Airway epithelial cell (primary cell): ENCODE measurements at places on chromosomes 6 and 20. TPM values are rescaled to one million over a fixed set of nuclear protein-coding genes. Genes with fewer than 3 reads are reported as not detected.

The SLC22A7 gene
- not detected in 2 replicates for total RNA-seq

The BHLHE23 gene
- not detected in 2 replicates for total RNA-seq

The CRISP2 gene
- total RNA-seq = not detected in 2 replicates

The SALL4 gene
- total RNA-seq = 0.05 and 0.07 TPM in 2 replicates

The KCNK16 gene
- total RNA-seq = not detected in 2 replicates

The SEMG1 gene
- not detected in 2 replicates for total RNA-seq

The SLC32A1 gene
- total RNA-seq = not detected in 2 replicates

The NELFCD gene
- total RNA-seq = 65.1 and 71.0 TPM in 2 replicates

The MLN gene
- total RNA-seq = not detected in 2 replicates

The GJA1 gene
- 83.6 and 98.5 TPM in 2 replicates for total RNA-seq

The ATP9A gene
- total RNA-seq = 5.6 and 7.3 TPM in 2 replicates

The SRSF6 gene
- total RNA-seq = 43.2 and 48.3 TPM in 2 replicates

The MPIG6B gene
- total RNA-seq = 0.49 TPM in 1 of 2 replicates, not detected in the other

The TPD52L1 gene
- total RNA-seq = 102 and 114 TPM in 2 replicates

The HLA-DQB1 gene
- 0.21 and 2.0 TPM in 2 replicates for total RNA-seq

The TSPO2 gene
- not detected in 2 replicates for total RNA-seq

The SYCP2L gene
- total RNA-seq = 0.33 and 0.35 TPM in 2 replicates

The TLDC2 gene
- not detected in 2 replicates for total RNA-seq

The RPS21 gene
- 2,524 and 3,677 TPM in 2 replicates for total RNA-seq

The FABP7 gene
- not detected in 2 replicates for total RNA-seq

The MBOAT1 gene
- total RNA-seq = 1.8 and 5.4 TPM in 2 replicates

The PTGIS gene
- total RNA-seq = not detected in 2 replicates

The COL9A3 gene
- total RNA-seq = 0.21 and 2.6 TPM in 2 replicates

The OPRM1 gene
- 0.42 TPM in 1 of 2 replicates, not detected in the other for total RNA-seq

The ADGRG6 gene
- 20.6 and 34.5 TPM in 2 replicates for total RNA-seq

The ROS1 gene
- total RNA-seq = 0.65 and 1.8 TPM in 2 replicates

The GDAP1L1 gene
- not detected in 2 replicates for total RNA-seq

The SNHG17 gene
- total RNA-seq = 25.0 and 30.8 TPM in 2 replicates

The RHAG gene
- total RNA-seq = not detected in 2 replicates

The FANCE gene
- total RNA-seq = 20.3 and 20.8 TPM in 2 replicates

The SMOC2 gene
- 0.33 and 1.1 TPM in 2 replicates for total RNA-seq

The LTB gene
- 0.85 and 1.5 TPM in 2 replicates for total RNA-seq

The BRPF3 gene
- total RNA-seq = 5.8 and 7.8 TPM in 2 replicates

The SAMD5 gene
- 0.37 and 0.56 TPM in 2 replicates for total RNA-seq

The XKR7 gene
- not detected in 2 replicates for total RNA-seq

The EPB41L1 gene
- total RNA-seq = 9.0 and 11.7 TPM in 2 replicates

The SLC25A27 gene
- total RNA-seq = 3.1 TPM in 2 replicates

The ADAT2 gene
- total RNA-seq = 4.9 and 7.5 TPM in 2 replicates

The TFAP2C gene
- total RNA-seq = 10.8 and 13.3 TPM in 2 replicates

The KLC4 gene
- total RNA-seq = 10.3 and 11.7 TPM in 2 replicates
